ENCODE measurements at places on chromosomes 12 and 14.
A peak's percentile ranks its signal among the peaks of the same experiment; 100 is the strongest.

DNA sequence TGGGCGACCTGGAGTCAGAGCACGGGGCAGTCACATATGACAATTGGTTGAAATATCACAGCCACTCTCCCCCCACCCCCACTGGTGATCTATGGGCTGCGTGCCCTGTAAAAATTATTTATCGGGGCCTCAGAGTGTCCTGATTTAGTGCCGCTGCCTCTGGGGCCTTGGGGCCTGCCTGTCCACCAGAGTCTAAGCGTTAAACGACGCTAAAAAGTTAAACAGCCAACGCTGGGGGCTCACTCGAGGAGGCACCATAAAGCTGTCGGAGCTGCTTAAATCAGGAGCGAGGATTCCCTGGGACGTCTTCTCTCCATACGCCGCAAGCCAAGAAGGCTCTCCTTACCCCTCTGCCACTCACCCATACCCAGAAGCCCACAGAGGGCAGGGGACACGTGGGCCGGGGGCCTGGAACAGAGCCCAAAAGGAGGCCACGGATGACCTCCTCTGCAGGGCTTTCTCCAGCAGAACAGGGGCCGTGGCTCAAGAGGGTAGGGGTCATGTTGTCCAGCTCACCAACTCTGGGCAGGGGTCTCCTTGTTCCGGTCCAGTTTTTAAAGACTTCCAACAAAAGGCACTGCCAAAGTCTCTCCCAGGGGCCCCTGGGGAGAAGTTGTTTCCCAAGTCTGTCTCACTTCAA is 42.2 kb downstream of the SMUG1 start:
- DNase-seq: no peak

DNA sequence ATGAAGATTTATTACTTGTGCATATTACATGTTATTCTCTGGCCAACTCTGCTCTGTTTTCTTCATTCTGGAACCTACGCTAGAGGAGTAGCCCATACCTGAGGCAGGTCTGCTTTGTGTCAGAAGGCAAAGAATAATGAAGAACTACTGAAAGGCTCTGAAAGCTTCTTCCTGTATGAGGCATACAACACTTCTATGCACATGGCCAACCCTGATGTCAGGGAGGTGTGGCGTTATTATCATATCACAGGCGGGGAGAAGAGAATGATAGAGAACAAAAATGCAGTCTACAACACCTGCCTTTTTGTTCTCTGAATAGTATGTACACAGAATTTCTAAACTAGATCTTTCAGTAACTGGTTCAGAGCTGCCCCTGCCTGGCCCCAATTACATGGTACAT is 32.5 kb upstream of the CRY1 start:
- no peak for DNase-seq

DNA sequence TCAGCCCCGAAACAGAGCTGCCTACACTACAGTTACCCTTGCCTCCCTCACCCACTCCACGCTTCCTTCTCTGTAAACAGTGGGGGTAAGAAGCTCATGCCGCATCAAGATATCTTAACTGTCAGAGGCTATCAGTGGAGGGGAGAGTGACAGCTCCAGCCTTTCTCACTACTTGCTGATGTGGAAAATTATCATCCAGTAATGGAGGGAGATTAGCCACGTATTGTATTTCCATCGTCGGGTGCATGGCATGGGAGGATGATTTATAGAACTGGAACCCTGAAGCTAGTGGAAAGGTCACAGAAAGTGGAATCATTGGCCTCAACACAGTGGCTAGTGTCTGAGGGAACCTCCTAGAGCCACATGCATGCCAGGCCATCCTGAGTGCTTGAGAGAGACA is 270.9 kb upstream of the FKBP4 start:
- DNase-seq: no peak

DNA sequence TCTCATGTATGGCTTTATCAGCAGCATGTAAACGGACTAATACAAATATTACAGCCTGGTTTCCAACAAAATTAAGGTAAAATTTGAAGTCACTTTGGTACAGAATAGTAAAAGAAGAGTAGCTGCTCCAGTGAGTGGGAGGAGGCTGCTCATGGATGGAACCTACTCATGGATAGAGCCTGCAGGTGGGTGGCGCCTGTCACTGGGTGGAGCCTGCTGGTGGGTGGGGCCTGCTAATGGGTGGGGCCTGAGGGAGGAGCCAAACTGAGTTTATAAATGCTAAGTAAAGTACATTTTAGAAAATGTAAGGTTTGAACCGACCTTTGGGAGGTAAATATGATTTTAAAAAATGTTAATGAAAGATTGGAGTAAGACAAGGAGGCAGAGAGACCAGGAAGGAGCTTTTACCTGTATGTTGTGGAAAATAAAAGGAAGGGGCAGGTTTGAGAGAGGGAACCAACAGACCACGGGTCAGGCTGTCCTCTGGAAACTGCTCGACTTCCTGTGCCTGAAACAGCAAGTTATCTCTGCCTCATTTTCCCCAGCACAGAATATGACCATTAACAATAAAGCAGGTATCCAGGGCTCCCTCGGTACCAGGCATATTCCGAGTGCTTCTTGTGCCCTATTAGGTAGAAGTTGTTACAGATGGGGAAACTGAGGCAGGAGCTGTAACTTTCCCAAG is 55.9 kb upstream of the SEL1L start:
- no peak for DNase-seq

GRCh38 chr12:51714666-51715065 is 123.6 kb downstream of the SCN8A start:
- no peak for DNase-seq

- no peak for DNase-seq
Observed at GRCh38 chr14:94638961-94639817, 27.0 kb downstream of the SERPINA3 start.

DNA sequence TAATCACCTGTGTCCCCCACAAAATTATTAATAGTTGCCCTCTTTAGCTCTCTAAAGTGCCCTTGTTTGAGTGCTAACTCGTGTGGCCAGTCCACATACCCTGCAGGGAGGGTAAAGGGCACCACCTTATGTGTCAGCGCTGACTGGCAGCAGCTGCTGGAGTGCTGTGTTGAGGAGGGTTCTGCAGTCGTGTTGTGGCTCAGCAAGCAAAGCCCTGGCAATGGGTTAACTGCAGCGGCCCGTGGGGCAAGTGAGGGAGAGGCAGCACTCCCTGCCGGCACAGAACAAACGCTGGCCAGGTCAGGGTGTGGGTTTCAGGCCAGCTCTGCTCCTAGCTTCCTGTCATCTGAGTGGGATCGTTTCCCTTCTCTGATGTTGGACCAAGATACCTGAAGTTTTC is 369.8 kb downstream of the CACNA1C start:
- no peak for DNase-seq

- DNase-seq: no peak
Observed at GRCh38 chr14:77909911-77910310, 110.0 kb downstream of the ADCK1 start.

DNA sequence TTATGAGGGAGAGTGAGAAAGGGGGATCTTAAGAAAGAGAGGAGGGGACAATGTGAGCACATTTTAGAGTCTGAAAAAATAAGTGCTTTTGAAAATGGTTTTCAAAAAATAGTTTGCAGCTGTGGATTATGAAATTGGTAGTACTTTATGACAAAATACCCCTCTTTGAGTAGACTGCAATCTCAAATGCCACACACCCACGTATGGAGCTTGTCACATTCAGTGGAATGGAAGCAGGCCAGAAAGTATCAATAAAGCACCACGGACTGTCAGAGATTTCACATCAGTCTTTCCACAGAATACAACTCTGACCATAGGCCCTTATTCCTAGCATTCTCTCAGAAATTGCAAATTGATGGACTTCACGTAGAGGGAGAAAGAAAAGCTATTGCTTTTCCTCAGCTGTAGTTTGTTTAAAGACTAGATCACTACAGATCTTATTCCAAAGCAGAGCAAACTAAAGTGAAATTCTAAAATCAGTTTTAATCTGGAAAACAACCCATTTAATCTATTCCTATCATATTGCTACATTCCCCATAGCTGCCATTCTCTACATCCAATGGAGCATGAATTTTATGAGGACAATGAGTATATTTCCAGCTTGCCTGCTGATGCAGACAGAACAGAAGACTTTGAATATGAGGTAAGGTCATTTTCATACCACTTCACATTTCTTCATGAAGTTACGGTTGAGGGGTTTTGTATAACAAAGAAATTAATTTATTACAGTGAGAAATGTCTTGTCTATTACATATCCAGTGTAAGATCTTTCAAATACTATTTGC is 321.3 kb downstream of the PDZRN4 start:
- no peak for DNase-seq

- DNase-seq: no peak
Observed at GRCh38 chr14:81222126-81222525, 1.4 kb upstream of the GTF2A1 start.

- peak; percentile 74 for DNase-seq
Observed at GRCh38 chr12:120265473-120266179, at the start of gene PXN. PXN (minus strand) TSS chr12:120265730; CDS start chr12:120265629, 101 bp downstream.

DNA sequence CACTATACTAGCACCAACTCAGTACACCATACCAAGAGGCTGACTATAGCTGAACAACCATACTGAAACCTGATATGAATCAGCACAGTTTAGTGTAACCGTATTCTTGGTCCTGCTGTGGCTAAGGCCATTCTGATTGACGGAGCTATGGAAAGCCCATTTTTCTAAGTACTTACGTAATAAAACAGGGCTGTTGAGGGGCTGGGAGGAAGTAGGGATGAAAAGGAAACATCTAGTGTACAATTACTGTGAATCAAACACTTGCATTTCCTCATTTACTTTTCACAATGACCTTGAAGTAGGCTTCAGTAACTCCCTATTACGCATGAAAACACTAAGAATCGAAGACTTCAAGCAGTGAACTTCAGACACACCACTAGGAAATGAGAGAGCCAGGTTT is 198.2 kb downstream of the BTG1 start:
- DNase-seq: no peak

DNA sequence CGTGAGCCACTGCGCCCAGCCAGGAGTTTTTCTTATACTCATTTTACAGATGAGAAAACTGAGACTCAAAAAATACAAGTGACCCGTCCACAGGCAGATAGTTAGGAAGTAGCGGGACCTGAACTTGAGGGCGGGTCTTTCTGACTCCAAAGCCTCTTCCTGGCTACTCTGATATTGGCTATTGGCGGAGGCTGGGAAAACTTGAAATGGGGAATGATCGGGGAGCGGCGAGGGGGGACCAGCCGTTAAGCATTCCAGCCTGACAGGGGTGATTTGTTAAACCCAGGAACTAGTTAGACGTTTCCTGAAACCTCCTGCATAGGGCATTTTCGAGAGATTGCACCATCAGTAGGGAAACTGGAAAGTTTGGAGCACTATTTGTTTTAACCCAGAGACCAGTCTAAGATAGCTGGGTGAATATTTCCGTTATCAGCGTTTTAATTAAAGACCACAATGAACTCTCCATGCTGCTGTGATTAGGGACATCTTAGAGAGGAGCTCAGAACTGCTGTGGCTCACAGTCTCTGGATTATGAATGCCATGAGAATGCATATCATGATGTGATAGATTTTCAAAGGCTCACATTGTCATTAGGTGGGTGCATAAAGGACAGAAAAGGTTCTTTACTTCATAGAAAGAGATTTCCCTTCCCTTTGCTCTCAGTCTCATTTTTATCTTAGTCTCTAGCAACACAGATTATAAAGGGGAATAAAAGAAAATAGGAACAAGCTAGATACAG is 2.5 kb downstream of the NR1H4 start:
- DNase-seq: no peak

GRCh38 chr14:55152052-55152753 is 23.2 kb downstream of the LGALS3 start:
- no peak for DNase-seq

DNA sequence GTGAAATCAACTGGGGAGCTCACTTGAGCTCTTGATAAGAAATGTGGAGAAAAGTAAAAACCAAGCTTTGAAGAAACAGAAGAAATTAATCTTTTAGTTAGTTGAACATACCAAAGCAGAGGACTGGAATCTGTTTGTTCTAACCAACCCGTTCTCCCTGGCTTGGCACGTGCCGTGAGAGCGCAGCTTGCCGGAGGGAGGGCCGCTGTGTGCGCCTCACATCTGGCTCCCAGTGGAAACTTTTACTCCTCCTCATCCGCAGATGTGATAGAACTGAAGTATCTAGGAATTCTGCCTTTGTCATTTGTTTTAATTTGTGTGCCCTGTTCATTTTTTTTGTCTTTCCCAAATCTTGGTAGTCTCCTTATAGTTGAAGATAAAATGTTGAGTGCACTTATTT is 64.9 kb downstream of the DDX51 start:
- no peak for DNase-seq

DNA sequence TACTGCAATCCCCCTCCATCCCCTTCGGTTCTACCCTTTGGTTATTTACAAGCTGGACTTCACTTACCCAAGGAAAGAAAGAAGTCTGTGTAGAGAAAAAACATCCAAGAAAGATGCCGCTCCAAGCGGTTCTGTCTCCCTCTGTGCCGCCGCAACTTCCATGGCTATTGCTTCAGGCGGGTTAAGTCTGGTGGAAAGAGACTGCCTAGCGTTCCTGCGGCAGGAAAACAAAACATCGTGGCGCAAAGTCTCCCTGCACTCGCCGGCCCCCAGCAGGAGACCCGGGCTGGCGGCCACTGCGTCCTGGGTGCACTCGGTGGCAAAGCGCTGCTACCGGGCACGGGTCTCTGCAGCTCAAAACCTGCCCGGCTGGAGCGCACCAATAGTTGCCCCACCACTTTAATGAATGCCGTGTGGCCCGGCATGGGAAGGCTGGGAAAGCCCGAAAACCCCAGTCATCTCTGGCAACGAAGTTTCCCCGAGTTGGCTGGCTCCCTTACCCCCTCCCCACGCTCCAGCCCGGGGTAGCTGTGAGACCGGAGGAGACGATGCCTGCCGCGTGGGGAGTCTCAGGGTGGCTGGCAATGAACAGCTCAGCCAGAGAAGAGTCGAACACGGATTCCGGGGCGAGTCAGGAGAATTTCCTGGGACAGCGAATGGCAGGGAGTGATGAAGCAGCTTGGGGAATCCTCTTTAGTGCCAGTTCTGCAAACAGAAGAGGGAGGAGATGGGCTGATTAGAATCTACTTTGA is 3.5 kb upstream of the KCNK10 start:
- DNase-seq: no peak

- no peak for DNase-seq
Observed at GRCh38 chr14:104386151-104386841, 193.3 kb upstream of the C14orf180 start.

GRCh38 chr12:1552911-1553491 is 41.4 kb downstream of the FBXL14 start:
- DNase-seq: no peak

DNA sequence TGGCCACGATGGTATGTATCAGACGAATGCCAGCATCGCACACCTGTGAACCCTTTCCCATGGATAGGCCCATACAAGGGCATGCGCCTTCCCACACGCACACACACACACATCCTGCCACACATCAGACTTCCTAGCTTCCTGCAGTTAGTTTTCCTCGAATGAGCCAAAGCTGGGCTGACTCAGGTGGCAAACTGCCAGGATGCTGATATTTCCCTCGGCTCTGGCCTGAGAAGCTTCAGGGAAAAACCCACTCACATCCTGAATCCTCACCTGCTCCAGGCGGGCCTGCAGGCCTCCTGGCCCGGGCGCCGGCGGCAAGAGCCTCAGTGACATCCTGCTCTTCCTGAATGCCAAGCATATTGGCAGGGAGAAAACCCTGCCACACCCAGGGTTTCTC is 22.4 kb downstream of the CALM1 start:
- DNase-seq: no peak

- DNase-seq: no peak
Observed at GRCh38 chr12:41983394-41983793, 161.3 kb downstream of the GXYLT1 start.

Data from activated CD8-positive, alpha-beta memory T cell treated with anti-CD3 and anti-CD28 coated beads for 1 hour (primary cell).